ENCODE measurements at places on chromosomes 5 and 9. TPM values are rescaled to one million over a fixed set of nuclear protein-coding genes. Genes with fewer than 3 reads are reported as not detected.

GRCh38 chr5:165877475-165877874, 2372.1 kb downstream of the MAT2B start:
- ATAC-seq, result no peak

DNA sequence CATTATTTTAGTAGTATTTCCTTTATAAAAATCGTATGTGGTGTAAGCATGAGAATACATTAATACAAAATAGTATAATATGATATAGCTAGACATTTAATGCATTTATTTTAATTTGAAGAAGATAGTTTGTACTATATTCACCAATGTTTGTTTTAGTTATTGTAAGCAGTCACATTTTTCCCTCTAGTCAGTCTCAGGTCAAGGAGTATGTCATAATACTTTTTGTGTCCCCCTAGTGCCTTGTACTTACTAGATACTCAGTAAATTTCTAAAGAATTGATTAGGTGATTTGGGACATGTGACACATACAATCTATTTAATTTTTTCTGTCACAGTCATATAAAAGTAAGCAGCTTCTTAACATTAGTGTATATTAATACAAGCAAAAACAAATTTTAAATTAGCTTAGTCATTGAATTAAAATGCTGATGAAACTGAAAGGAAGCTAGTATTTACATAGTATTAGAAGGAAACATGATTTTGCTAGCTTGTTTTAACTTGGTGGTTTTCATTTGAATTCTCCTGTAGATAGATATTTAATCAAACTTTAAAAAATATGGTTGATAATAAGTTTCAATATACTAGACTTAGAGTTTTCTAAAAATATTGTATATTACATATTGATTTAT, 242.2 kb downstream of the FER start:
- ATAC-seq, result no peak

DNA sequence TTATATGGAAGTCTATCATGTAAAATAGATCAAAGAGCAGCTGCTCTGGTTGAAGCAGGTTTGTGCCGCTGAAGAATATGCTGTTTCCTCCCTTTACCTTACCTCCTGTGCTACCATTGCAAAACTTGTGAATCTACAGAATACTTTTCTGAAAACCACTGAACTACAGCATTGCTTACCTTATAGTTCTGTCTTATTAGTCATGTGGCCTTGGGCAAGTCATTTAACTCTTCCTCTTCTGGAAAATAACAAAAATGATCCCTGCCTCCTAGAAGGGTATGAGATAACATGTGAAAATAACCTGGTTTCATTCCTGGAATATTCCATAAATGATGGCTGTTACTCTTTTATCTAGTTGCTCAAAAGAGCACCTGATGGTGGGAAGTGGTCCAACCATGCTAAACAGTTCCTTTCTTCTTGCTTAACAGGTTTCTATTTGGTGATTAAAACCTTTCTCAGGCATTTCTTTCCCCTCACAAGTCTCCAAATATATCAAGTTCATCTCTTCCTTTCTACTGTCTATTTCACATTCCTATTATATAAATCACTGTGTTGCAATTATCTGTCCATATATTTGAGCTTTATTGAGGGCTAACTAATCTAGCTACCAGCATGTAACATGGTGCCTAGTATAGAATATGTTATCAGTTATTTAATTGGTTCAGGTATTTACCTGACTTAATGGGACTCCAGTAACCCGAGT, 15.0 kb downstream of the TRIM32 start:
- peak; percentile 48 for ATAC-seq

DNA sequence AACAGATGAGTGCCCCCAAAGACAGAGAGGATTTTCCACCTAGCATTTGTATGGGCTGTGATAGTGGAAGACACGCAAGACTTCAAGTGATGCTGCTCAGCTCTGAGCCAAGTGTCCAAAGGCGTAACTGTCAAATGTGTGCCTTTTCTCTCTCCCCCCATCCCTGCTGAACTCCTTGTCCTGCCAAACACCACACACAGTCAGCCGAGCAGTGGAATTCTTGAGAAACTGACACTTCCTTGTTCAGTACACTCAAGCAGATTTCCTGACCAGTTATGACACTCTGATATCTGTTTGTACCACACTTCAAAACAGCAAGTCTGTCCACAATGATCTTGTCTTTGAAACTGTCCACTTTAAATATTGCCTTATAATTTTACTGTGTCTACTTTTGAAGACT, 166.4 kb downstream of the PIK3R1 start:
- no peak for ATAC-seq

DNA sequence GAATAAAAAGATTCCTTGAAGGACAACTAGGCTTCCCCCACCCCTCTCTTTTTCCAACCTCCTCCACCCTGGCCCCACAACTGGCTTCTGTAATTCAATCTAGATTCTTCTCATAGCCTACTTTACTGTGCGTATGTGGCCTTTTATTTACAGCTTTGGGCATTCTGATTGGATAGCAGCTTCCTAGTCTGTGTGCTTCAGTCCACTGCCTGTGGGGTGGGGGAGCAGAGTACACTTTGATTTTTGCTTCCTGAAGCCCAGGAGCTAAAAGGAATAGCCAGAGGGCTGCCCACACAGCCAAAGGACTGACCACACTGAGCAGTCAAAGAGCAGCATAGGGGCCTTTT, 30.4 kb downstream of the RUSC2 start:
- no peak for ATAC-seq

DNA sequence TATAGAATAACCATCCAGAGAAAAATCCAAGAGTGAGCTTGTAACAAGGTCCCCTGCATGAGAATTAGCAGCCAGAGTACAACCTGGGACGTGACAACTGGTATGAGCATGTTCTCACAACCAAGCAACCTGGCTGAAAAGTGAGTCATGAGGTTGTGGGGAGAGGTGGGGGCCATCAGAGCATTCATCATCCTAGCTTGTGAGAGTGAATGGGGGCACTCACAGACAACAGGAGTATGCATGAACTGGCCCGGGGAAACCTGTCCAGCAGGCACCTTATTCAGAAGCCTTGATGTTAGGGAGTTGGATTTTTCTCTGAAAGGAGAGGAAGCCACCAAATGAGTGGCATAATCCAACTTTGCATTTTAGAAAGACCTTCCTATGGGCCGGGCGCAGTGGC, 113.0 kb downstream of the FRMD3 start:
- ATAC-seq, result peak; percentile 75

DNA sequence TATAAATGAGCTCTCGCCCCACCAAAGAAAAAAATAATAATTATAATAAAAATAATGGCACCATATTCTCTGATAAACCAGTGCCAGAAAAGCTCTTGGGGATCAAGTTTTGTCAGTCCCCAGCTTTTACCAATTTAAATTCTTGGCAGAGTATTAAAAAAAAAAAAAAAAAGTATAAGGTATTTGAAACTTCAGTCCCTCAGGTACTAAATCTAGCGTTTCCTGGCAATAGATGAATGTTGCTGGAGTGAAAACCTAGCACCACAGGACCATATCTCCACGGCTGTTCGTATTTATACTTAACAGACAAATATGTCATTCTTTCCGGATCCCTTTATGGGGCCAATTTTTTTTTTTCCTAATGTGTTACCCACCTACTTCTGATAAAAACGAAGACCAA, 646.2 kb downstream of the CCDC171 start:
- ATAC-seq, result no peak

- no peak for ATAC-seq
Measured at GRCh38 chr9:104772714-104773510, 9.0 kb downstream of the NIPSNAP3B start.

GRCh38 chr9:126317513-126317912, 9.1 kb upstream of the MVB12B start:
- no peak for ATAC-seq

DNA sequence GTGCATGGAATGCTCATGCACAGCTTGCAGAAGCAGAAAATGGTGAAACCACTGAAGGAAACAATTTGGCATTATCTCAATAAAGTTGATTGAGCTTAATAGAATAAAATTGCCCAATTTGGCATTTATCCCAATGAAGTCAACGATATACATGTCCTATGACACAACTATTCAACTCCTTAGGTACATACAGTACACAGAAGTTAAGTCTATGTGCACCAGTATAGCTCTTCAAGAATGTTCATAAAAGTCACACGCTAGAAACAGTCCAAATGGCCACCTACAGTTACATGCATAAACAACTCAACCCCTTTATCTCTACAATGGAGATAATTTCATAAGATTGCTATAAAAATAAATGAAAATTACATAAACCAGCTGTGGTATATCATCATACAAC, 184.5 kb downstream of the DENND1A start:
- no peak for ATAC-seq

DNA sequence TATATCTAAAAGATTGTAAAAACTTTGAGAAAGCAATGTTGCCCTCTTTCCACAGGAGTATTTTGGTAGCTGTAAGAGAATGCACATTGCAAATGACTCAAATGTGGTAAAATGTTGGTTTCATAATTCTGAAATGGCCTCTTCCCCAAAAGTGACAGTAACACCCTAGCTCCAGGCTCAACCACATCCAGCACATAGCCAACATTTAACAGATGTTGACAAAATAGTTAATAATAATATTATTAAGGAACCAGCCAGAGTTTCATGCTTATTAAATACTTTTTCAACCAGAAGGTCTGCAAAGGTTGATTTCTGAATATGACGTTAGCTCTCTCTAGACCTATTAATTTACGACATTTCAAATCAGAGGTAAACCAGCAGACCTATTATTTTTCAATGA, 1.3 kb downstream of the ANXA1 start:
- ATAC-seq, result no peak

- no peak for ATAC-seq
Measured at GRCh38 chr5:6291961-6292360, 86.4 kb downstream of the MED10 start.

- no peak for ATAC-seq
Measured at GRCh38 chr5:121668635-121669034, 183.0 kb upstream of the FTMT start.

- ATAC-seq, result peak; percentile 91
Measured at GRCh38 chr5:10249948-10250805, at the start of gene CCT5. TSS of gene CCT5 (plus strand) at chr5:10250280. CDS start at chr5:10250341, 61 bp downstream.

GRCh38 chr9:87569518-87569917, 71.9 kb downstream of the DAPK1 start:
- ATAC-seq, result no peak

- no peak for ATAC-seq
Measured at GRCh38 chr9:93814077-93814956, 140.8 kb downstream of the BARX1 start.

DNA sequence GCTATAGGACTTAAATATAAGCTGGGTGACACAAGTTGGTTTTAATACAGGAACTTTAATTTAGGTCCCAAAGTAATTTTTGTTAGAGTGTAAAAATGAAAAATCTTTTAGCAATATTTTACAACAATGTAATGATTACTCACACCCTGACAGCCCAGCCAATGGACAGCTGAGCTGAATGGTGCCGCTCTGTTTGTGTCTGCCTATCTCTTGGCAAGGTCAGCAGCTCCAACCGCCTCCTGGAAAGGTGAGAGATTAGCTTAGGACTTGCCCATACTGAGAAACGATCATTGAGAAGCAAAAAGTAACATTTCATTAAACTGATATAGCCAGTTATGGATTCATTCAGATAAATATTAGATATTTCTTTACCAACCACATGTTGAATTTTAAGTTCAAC, 463.6 kb upstream of the CD180 start:
- ATAC-seq, result no peak

- ATAC-seq, result no peak
Measured at GRCh38 chr5:86070719-86071118, 547.0 kb upstream of the COX7C start.

DNA sequence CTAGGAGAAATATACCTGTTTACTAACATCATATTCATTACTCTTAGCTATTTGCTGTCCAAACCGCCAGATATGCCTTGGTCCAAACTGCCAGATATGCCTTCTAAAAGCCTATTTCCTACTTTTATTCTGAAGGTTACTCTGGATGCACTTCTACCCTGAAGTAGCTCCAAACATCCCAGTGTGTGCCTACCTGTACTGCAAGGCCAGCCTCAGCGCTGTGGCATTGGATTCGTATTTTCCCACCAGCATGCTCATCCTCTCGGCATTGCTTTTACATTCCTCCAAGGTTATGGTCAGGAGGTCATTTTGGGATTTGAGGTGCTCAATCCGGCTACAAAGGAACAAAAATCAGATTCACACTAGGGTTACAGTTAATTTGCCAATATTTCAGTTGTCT, 94.3 kb downstream of the DCP2 start:
- ATAC-seq, result no peak

DNA sequence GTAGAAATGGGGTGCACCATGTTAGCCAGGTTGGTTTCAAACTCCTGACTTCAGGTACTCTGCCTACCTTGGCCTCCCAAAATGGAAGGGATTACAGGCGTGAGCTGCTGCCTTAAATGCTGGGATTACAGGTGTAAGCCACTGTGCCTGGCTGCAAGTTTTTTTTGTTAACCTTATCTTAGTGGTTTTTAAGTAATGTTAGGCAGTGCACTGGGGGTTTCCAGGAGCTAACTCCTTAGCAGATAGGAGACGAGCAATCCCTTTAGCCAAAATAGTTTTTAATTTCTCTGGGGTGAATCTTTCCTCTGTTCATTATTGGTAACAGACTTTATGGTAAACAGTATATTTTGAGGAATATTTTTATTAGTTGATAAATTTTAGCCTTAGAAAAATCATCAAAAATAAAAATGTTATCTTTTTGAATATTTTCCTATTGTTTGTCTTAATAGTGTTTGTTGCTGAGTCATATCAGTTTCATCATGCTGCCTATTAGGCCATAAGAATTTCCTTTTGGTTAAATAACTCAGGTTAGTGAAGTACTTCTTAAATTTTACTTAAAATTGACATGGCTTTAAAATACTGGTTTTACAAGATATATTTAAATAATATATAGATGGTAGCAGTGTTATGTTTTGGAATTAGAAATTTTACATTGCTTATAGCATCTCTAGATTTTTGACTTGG, 37.9 kb downstream of the LMNB1 start:
- no peak for ATAC-seq

DNA sequence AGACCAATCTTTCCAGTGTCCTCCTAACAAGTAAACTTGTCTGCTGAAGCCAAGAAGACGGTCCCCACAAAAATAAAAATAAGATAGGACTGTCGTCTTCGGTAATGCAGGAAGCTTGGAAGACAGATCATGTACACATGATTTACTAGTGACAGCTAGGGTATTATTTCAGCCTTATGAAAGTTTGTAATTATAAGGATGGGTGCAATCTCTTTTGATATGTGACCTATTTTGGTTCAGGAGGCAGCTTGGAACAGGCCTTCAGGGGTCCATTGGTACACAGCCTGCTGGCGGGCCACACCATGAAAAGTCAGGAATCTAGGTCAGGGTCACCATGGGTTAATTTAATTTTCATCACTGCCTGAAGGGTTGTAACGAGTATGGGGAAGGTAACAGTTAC, 13.7 kb upstream of the MEIKIN start:
- ATAC-seq, result no peak

The LVRN gene
- 0.08 TPM for total RNA-seq

The TAF1L gene
- total RNA-seq, result not detected

The FOXD4L5 gene
- not detected for total RNA-seq

The ARL10 gene
- 4.2 TPM for total RNA-seq

The ADAMTS19 gene
- not detected for total RNA-seq

The SLCO6A1 gene
- total RNA-seq, result not detected
